NCI-H345 (cell line): ENCODE measurements at places on chromosomes 6 and 20.

DNA sequence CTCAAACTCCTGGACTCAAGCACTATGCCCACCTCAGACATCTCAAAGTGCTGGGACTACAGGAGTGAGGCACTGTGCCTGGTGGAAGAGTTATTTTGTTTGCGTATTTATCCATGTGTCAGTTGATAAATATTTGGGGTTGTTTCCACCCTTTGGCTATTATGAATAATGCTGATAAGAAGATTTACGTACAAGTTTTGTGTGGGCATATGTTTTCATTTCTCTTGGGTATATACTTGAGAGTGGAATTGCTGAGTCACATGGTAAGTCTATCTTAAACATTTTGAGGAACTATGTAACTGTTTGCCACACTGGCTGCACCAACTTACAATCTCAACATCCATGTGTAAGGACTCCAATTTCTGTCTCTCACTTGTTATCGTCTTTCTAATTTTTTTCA lies 200.3 kb downstream of the RNGTT start:
- no peak for DNase-seq

DNA sequence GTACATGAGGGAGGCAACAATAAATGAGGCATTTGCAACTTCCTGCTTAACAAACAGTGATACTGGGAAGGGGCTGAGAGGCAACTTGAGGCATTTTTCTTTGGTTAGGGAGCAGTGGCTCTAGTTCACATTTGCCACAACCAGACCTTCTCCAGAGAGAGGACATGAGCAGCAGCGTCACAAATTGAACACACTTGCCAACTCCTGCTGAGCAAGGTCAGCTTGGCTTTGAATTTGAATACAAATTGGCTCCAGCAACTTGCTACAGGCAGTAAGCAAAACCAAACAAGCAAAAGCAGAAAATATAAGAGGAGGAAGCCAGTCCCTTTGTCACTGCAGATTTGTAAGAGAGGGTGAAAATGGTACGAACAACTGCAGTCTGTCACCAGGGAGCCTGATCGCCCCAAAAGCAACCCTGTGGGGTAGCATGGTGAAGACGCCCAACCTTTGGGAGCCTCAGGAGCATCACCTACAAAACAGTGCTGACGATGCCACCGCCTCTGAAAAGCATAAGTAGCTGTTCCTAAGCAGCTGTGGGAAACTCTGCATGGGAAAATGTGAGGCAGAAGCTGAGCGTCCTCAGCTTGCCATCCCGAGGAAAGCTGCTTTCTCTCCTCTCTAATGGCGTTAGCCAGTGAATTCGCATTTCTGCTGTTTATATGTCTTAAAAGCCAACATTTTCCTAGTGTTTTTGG lies 378.7 kb downstream of the RNGTT start:
- DNase-seq: peak; percentile 33

GRCh38 chr6:30097902-30098768 lies 14.8 kb downstream of the TRIM31 start:
- no peak for DNase-seq

DNA sequence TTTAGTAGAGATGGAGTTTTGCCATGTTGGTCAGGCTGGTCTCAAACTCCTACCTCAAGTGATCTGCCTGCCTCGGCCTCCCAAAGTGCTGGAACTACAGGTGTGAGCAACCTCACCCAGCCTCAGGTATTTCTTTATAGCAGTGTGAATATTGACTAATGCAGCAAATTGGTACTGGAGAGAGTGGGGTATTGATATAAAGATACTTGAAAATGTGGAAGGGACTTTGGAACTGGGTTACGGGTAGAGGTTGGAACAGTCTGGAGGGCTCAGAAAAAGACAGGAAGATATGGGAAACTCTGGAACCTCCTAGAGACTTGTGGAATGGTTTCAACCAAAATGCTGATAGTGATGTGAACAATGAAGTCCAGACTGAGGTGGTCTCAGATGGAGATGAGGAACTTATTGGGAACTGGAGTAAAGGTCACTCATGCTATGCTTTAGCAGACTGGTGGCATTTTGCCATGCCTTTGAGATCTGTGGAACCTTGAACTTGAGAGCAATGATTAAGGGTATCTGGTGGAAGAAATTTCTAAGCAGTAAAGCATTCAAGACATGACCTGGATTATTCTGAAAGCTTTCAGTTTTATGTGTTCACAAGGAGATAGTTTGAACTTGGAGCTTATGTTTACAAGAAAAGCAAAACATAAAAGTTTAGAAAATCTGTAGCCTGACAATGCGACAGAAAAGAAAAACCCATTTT lies 127.2 kb downstream of the DTNBP1 start:
- no peak for DNase-seq

- DNase-seq: no peak
These were observed 106.0 kb downstream of the MYO6 start for GRCh38 chr6:75855052-75855451.

- DNase-seq: no peak
These were observed 8.0 kb upstream of the UBE2J1 start for GRCh38 chr6:89360415-89360999.

DNA sequence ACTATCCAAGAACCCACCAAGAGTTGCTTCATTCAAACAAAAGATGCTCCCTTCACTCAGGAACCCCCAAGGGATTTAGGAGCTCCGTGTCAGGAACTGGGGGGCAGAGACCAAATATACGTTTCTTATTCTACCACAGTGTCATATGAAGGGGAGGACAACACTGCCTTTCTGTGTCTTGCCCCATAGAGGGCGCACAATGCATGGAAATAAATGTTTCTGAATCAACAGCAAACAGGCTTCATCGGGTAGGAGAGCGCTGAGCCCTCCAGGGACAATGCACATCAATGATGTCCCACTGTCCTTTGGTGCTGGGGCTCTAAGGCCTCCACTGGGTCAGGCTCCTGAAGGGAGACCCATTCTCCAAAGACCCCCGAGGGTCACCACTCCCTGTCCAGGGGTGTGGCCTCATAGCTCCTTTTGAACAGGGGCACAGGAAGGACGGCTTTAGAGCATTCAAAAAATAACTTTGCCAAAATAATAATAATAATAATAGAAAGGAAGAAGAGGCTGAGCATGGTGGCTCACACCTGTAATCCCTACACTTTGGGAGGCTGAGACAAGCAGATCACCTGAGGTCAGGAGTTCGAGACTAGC lies 31.1 kb downstream of the PLG start:
- DNase-seq: peak; percentile 28

GRCh38 chr6:131885237-131885636 lies 65.9 kb downstream of the CCN2 start:
- no peak for DNase-seq

DNA sequence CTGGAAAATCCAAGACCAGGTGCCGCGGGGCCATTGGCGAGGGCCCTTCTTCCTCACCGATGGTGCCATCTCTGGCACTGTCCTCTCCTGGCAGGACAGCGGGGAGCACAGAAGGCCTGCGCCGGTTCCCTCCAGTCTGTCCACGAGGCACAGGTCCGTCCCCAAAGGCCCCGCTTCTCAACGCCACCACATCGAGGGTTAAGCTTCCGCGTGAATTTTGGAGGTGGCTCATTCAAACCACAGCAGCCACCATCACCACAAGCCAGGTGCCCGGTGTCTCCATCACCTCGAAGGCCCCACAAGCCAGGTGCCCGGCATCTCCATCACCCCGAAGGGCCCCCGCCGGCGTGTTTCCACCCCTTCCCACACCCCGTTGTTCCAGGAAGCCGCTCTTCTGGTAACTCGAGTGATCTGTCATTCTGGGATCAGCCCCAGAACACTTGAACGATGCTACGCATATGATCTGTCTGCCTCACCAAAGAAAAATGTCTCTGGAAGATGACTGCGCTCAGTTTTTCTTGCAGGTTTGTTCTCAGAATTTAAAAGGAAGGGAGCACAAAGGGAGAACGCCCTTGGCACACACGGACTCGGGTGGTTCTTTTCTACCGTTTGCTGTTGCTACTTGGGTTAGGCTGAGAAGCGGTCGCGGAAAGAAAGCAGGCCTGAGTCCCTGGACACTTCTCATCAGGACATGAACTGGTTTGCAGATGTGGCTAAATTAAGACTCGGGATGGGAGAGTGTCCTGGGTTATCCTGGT lies 9.9 kb upstream of the KIF25 start:
- DNase-seq: no peak

- DNase-seq: no peak
These were observed 518.9 kb downstream of the PREX1 start for GRCh38 chr20:48308882-48309281.

DNA sequence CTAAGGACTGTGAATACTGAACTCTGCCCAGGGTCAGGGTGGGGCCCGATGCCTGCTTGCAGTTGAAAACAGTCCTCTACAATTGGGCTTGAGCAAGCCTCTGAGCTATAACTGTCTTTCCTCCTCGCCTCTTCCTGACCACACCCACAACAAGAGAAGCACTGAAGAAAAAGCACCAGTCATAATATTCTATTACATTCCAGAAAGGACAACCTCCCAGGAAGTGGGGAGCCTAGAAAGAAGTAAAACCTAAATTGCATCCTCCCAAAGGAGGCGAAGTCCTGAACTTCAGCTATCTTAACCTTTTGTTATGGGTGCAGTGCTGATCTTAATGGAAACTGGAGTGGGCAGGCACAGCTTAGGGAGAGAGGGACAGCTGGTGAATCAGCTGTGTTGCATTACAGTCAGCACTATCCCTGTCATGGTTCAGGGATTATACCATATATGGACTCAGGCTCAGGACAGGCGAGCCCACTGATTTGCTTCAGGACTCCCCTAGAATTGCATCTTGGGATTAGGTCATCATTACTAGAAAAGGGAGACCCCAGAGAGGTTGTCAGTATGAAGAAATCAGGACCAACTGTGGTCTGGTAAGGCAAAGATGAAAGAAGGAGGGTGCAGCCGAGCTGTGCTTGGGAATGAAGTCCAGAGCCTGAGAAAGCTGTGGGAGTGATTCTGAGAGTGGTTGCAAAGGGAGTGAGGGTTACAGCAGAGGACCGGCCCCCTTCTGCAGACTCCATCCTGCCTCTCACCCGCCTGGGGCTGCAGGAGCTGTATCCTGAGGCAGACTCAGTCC lies 18.3 kb upstream of the TRAM2 start:
- DNase-seq: no peak

DNA sequence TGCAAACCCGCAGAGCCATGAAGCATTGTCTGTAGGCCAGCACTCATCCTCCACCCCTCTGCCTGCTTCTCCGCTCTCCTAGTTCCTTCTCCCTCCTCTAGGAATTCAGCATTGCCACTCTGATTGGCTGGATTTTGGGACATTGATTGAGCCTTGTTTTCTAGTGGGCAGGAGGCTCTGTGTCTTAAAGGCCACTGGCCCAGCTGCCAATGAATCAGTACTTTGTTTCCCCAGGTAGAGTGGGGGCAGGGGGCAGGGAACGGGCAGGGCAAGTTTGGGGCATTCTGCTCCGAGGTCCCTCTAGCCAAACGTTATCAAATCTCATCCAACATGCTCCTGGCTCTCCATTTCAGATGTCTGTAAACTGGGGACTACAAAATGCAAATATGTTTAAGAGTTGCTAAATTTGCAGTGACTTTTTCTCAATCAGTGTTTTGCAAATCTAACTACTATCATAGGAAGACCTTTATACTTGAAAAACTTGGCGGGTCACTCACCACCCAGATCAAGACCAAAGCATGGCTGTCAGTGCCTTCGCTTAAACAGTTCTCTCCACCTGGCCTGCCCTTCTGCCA lies 10.4 kb upstream of the BPI start:
- DNase-seq: no peak
